Nephron progenitor cell (in vitro differentiated cells): ENCODE measurements at places on chromosomes 7 and 10.

GRCh38 chr10:98556061-98556460 is 109.3 kb upstream of the HPS1 start:
- no peak for DNase-seq

DNA sequence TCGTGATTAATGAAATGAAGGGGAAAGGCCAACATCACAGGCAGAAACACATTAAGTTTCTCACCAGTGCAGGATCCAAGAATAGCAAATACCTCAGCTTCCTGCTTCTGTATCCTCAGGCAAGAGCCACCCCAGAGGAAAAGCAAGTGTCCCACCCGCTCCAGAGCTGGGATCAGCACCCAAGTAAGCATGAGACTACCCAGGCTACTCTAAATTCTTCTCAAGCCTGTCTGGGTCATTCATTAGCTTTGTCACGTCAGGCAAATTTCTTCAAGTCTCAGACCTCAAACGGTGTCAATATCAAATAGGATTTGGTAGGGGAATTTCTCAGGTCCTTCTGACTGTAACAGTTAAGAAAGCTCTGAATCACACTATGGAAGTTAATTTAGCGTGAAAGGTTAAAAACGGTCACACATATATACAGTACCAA is 59.0 kb downstream of the GNA12 start:
- DNase-seq: no peak

GRCh38 chr7:41612798-41613197 is 90.1 kb downstream of the INHBA start:
- no peak for DNase-seq

DNA sequence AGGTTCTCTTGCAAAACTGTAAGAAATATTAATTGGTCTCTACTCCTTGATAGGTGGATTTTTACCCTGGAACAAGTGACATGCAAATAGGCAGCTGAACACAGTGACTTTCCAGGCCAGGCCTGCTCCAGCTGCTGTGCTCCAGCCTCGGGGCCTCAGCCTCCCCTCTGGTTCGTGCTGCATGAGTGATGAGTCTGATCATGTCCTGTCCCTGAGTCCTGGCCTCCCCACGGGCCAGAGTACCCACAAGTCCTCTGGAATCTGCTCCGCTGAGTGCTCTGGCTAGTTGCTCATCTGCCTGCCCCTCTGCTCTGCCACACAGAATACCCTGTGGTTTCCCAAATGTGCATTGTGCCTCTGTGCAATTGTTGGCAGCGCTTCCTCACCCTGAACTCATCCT is 80.1 kb upstream of the PDZD8 start:
- DNase-seq: no peak

GRCh38 chr7:106270122-106270977 is 14.4 kb downstream of the NAMPT start:
- no peak for DNase-seq

DNA sequence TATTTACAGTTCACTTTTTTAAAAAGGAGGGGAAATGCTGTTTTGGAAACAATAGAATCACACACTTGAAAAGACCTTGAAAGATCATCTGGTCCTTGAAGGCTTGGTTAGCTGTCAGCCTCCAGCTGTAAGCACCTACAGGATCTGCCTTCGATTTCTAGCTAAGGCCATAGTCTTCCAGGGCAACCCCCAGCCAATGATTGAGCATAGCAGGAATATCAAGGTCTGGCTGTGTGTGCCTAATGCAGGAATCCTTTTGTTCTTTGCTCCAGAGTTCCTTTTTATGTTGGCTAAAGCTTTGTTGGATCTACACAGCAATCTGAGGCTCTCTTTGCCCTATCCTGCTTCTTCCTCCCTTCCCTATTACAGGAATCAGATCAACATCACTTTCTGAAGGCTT is 5.2 kb upstream of the YAE1 start:
- DNase-seq: no peak

DNA sequence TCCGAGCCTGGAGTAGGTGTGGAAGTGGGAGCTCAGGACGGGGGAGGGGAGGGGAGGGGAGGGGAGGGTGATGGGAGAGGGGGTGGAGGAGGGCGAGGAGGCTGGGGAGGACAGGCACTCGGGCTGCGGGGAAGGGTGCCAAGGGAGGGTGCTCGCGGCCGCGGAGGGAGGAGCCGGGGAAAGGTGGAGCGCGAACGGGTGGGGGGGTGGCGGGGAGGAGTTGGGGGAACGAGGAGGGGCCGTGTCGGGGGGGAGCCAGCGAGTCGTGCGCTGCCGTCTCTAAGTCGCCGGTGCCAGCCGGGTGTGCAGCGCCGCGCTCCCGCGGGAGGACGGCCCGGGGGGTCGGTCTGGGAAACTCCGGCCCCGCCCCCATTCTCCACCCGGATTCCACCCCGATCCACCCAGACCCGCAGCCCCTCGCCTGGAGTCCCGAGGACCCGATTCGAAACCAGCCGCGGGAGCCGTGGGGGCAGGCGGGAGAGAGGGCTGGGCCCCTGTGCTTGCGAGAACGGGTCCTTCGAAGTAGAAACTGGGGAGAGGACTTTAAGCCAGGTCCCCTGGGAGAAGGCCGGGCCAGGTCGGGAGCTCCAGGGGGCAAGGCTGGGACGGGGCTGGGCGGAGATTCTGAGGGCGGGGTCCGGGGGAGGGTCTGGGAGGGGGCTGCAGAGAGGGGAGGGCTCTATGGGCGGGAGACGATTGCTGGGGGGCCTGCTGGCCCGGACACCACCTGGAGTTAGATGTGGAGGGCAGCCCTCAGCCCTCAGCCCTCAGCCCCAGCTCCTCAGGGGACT is at the start of gene ZNF467:
TSS of gene ZNF467 (minus strand) at position 143 of the 791 bp plus-strand sequence. CDS start 2,556 bp downstream, outside the sequence.
- peak; percentile 72 for DNase-seq

DNA sequence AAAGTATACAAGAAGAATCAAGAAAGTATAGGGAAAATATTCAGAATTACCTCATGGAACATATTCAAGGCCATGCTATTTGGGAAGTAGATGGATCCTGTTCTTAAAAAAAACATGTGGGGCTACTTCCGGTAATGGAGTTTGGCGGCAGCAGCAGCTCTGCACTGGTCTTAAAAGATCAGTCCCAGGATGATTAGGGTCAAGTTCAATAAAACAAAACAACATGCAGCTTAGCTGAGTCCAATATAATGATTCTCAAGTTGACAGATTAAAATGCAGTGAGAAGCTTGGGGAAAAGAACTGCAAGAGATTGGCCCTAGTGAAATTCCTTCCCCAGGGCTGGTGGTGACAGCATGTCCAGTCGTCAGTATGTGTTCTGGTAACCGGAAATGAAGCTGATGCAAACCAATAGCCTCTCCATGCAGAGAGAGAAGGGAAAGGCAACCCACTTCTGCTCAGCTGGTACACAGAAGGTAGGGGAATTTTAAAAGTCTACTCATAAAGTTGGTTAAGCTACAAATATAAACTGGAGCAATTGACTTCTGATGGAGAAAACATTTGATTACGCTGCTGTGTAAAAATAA is 305.1 kb upstream of the IMMP2L start:
- DNase-seq: no peak
